ENCODE measurements at places on chromosomes 1 and 21. TPM values are rescaled to one million over a fixed set of nuclear protein-coding genes. Genes with fewer than 3 reads are reported as not detected.
A peak's percentile ranks its signal among the peaks of the same experiment; 100 is the strongest.

- no peak for DNase-seq
These were observed 125.3 kb upstream of the NGF start for GRCh38 chr1:115463347-115463746.

GRCh38 chr1:10108134-10108663 is 75.4 kb downstream of the UBE4B start:
- DNase-seq: no peak

DNA sequence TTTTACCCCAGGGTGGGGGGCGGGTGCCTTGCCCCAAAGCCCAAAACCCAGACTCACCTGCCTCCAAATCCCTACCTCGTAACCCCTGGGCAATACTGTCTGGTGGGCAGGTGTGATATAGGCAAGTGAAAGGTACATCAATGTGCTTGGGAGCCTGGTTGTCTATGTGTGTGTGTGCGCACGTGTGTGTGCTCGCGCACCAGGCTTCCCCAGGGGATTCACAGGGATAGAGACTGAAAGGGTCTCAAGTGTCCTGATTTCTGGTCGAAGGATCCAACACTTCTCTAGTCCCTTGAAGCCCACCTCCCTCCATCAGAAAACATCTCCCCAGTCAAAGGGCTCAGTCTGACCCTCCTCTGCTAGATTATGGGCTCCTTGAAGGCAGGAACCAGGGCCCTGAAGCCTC is 28.9 kb upstream of the EPB41 start:
- DNase-seq: peak; percentile 39

The VHLL gene
- not detected for total RNA-seq

All from activated naive CD8-positive, alpha-beta T cell treated with anti-CD3 and anti-CD28 coated beads, Interleukin-2, amount 10 ng/mL, durations not matched to agents 7 days and 5 days (primary cell).